Testis (tissue), 5 donors: ENCODE measurements at places on chromosomes 3 and 15. TPM values are rescaled to one million over a fixed set of nuclear protein-coding genes. Genes with fewer than 3 reads are reported as not detected.

GRCh38 chr3:151085227-151085888, at the start of gene MED12L:
Gene MED12L (plus strand): TSS chr3:151085664. CDS start chr3:151086927, 1,263 bp downstream.
- DNase-seq: peak; percentile 73

DNA sequence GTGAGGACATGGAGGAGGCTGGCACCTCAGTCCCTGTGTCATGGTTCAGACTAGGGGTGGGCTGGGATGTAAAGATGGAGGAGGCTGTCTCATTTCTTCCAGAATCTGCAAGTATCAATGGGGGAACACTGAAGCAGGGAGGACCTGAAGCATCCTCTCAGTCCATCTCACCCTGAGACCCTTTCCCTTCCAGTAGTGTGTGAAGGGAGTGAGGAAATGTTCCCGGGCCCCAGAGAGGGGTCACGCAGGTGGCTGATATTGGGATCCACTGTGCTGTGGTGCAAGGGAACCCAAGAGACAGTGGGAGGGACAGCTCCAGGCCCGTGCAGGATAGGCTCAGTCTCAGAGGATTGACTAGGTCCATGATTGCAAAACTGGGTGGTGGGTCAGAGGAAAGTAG, 72.2 kb upstream of the ADPGK start:
- no peak for DNase-seq

ZNF662 gene
- 23.5 TPM for total RNA-seq

HRG gene
- total RNA-seq: not detected

CGNL1 gene
- 29.2 TPM for total RNA-seq
